NT2/D1 (cell line): ENCODE measurements at places on chromosomes 7 and 10.

DNA sequence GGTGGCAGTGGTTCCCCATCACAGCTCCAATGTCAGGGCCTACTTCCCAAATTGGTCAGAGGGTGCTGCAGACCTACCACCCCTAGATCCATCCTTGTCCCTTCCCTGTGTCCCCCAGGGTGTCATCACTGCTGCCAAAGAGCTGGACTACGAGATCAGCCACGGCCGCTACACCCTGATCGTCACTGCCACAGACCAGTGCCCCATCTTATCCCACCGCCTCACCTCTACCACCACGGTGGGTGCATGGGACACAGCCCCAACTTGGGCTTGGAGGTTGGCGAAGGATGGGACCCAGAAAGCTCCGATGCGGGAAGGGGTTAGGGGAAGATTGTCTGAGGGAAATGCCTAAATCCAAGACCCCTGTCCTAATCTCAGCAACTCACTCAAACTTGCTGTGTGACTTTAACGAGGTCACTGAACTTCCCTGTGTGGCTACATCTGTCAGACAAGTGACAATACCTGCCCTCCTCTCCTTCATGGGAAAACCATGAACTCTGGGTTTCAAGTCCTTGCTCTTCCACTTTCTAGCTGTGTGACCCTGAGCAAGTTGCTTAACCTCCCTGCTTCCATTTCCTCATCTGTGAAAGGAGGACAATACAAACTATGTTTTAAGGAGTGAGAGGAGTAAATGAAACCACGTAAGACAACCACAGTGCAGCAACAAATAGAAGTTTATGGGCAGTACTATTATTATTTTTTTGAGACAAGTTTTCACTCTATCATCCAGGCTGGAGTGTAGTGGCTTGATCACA, 4.9 kb upstream of the VSIR start:
- DNase-seq: no peak

GRCh38 chr10:63822496-63822895, 301.3 kb downstream of the REEP3 start:
- DNase-seq: no peak

GRCh38 chr7:3309140-3309539, 8.1 kb downstream of the SDK1 start:
- no peak for DNase-seq

DNA sequence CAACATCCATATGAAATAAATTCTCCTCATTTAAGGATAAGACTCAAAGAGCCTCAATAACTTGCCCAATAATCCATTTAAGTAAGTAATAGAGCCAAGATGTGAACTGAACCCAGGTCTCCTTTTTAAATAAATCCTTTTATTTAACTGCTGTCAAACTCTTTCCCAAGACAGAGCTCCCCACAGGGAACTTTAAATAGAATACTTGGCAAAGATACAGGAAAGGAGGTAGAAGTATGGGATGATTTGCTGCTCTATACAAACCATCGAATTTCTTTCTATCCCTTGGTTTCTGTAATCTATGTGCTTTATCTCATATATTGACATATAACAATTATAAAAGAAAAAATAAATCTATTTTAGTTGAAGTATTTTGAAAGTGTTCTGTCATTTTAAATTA, 295.9 kb downstream of the CSTF2T start:
- no peak for DNase-seq

GRCh38 chr10:77403761-77404160, 233.8 kb downstream of the KCNMA1 start:
- DNase-seq: no peak

DNA sequence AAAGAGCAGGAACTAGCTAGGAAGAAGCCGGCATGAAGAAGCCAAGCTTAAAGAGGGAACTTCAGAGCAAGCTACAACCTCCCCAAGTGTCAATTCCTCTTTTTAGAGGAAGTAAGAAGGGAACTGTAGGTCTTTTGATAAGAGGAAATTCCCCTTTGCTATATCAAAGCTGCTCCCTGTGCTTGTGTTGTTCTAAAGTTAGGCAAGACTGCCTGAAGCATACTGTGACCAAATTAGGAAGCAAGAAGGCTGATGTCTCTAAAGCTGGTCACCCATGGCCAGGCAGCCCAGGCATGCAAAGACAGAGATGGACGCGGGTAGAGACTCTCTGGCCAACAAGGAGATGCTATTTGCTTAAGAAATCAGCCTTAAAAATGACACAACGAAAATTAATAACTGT, 87.9 kb downstream of the RNF216 start:
- DNase-seq: no peak

- DNase-seq: no peak
These were observed 6.8 kb upstream of the MRC1 start for GRCh38 chr10:17802350-17802749.

GRCh38 chr7:150654692-150655091, 22.5 kb upstream of the GIMAP6 start:
- DNase-seq: no peak

GRCh38 chr7:100598425-100598824, 3.7 kb upstream of the PCOLCE start:
- no peak for DNase-seq
